ENCODE measurements at places on chromosomes 12 and 14. TPM values are rescaled to one million over a fixed set of nuclear protein-coding genes. Genes with fewer than 3 reads are reported as not detected.

GRCh38 chr12:58455136-58455535 lies 465.2 kb downstream of the LRIG3 start:
- no peak for DNase-seq

DNA sequence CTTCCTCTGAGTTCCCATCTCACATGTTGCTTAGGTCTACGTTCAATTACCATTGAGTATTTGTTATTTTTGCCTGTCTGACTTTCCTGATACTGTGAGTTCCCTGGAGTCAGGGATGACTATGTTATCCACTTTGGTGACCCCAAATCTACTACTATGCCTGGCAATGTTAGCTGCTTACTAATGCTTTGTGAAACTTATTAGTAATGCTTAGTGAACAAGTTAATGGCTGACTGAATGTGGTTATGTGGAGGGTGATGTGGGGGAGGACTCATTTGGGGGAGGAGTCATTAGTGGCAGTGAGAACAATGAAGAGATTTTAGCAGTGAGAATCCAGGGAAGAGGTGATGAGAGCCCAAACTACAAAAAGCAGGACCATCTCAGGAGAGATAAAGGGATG lies 121.6 kb downstream of the KTN1 start:
- DNase-seq = no peak

The AICDA gene
- total RNA-seq = not detected

The MANSC1 gene
- 16.2 TPM for total RNA-seq

- DNase-seq = no peak
These were observed 58.2 kb downstream of the KIF26A start for GRCh38 chr14:104196461-104197140.

The TOMM20L gene
- not detected for total RNA-seq

The ITGB7 gene
- 3.7 TPM for total RNA-seq

DNA sequence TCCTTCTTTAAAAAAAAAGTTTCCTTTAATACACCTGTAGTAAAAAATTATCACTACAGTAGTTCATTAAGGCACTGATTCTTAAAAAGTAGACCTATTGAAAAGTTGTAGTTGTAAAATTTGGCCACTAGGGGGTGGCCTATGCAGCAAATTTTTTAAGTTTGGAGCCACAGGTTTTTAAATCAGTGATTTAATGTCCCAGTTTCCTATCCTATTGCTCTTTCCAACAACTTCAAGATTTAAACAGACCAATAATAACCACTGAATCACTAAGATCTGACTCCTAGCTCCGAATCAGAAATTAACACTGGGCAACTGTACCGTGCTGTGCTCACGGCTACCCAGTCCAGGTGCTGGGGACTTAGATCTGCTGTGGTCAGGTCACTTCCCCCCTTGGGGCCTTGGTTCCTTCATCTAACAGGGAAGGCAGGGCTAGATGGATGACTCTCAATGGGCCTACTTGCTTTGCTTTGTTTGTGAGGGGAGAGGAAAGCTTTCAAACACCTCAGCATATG lies 279.3 kb downstream of the MED13L start:
- DNase-seq = no peak

The CCNK gene
- total RNA-seq = 27.5 TPM

DNA sequence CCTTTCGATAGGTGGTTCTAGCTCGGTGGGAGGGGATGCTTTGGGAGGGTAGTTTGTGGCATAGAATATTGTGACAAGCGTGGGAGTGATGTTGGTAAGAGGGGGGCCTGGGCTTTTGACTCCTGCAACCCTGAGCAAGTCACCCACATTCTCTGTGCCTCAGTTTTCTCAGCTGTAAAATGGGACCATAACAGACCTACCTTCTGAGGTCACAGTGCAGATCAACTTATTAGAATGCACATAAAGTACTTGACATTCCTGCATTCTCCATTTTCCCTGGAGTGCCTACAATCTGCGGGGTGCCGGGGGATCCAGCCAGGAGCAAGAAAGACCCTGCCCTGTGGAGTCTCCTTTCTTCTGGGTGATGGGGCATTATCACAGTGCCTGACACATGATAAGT lies 63.2 kb downstream of the SLC24A4 start:
- no peak for DNase-seq

The B4GALNT1 gene
- 7.6 TPM for total RNA-seq

GRCh38 chr12:50734409-50735263 lies 29.3 kb upstream of the ATF1 start:
- no peak for DNase-seq

GRCh38 chr14:89721956-89722355 lies 232.6 kb downstream of the EFCAB11 start:
- no peak for DNase-seq

GRCh38 chr12:132153501-132154340 lies 9.5 kb downstream of the NOC4L start:
- DNase-seq = no peak

GRCh38 chr12:75856235-75856634 lies 175.3 kb downstream of the PHLDA1 start:
- DNase-seq = no peak

- DNase-seq = no peak
These were observed 35.4 kb upstream of the SPPL3 start for GRCh38 chr12:120939523-120939922.

The SRRM4 gene
- under 0.01 TPM for total RNA-seq

The RNASE7 gene
- 18.2 TPM for total RNA-seq

DNA sequence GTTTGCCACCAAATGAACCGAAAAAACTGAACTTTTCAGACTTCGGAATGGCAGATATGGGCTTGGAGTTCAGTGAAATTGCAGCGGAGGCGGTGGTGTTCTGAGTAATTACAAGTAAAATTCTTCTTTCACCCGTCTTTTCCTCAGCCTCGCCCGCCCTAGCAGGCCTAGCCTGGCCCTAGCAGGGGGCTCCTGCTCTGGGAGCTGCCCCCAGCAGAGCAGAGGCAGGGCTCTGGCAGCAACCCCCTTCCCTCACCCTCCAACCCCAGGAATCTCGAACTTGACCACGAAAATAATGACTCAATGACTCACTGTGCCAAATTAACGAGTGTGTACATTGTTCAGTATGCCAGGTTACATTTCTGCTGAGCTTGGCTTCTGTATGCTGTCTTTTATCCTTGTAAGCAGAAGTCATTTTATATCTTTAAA lies 1.1 kb downstream of the PAPLN start:
- no peak for DNase-seq

The CNPY2 gene
- 65.6 TPM for total RNA-seq

DNA sequence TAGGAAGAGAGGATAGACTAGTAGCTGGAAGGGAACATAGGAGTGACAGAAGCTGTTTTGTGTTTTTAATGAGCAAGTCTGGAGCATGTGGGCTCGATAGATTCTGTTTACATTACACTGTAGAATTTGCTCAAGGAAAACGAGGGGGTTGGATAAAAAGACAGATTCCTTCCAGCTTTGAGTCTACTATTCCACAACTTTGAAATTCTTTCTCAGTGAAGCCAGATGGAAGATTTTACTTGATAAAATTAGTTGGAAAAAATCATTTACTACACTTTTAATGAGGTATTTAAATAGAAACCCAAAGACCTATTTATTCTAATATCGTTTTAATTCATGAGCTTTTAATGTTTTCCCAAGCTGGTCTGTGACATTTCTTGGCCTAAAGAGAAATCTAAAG lies 19.5 kb upstream of the EPS8 start:
- DNase-seq = no peak

The KRT78 gene
- total RNA-seq = 89.1 TPM

- DNase-seq = no peak
These were observed 7.3 kb downstream of the GNG2 start for GRCh38 chr14:51867741-51868140.

The CABP1 gene
- total RNA-seq = 0.49 TPM

The DNAAF2 gene
- total RNA-seq = 7.9 TPM

The PLCZ1 gene
- total RNA-seq = not detected

GRCh38 chr12:45427042-45427441 lies 211.1 kb downstream of the ANO6 start:
- DNase-seq = no peak

- DNase-seq = no peak
These were observed 257.7 kb downstream of the BTG1 start for GRCh38 chr12:91887957-91888356.

The CAPS2 gene
- total RNA-seq = 24.6 TPM

DNA sequence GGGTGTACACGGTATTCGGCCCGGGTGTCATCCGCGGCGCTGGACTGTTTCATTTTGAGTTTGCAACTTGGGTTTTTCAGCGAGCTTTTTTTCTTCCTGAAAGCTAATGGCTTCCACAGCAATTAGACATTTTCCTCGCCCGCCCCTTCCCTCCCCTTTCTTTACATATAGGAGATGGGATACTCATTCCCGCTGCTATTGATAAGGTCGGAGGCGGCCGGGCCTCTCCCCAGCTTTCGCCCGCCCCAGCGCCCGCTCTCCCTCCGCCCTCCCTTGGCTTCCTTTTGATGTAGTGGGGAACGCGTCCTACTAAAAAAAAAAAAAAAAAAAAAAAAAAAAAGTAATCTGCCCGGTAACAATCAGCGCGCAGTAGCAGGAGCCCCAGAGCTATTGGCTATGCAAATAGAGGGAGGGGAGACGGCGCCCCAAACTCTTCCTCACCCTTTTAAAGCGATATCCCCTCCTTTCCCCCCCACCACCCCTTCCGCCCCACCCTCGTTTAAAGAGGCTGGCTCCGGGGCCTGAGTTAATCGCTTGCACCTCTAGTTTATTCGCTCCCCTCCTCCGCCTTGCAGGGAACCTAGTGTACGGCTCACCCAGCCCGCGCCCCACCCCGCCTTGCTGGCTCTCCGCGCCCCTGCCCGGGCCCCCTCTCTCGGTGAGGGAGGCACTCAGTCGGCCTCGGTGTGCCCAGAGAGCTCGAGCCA lies 1.7 kb upstream of the CCND2 start:
- DNase-seq = no peak

- no peak for DNase-seq
These were observed 172.8 kb downstream of the KTN1 start for GRCh38 chr14:55752580-55753390.

The TBPL2 gene
- not detected for total RNA-seq

DNA sequence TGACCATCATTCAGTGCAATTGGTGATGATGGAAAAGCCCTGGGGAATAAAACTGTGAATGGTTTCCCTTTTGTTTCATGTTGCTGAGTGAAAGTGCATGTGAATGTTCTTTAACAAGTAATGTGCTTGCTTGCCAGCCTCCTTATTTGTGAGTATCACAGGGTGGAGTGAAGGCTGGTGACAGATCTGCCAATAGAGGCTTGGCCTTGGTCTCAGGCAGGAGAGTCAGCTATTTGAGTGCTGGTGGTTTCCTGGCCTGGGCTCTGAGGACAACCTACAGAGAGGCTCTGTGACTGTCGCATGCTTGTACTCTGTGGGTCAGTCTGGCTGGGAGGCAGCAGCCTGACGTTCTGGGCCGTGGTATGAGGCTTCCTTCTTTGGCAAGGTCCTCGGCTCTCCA lies 20.7 kb downstream of the KRT85 start:
- DNase-seq = no peak

The OR4E2 gene
- total RNA-seq = not detected

The NOVA1 gene
- total RNA-seq = 35.1 TPM

DNA sequence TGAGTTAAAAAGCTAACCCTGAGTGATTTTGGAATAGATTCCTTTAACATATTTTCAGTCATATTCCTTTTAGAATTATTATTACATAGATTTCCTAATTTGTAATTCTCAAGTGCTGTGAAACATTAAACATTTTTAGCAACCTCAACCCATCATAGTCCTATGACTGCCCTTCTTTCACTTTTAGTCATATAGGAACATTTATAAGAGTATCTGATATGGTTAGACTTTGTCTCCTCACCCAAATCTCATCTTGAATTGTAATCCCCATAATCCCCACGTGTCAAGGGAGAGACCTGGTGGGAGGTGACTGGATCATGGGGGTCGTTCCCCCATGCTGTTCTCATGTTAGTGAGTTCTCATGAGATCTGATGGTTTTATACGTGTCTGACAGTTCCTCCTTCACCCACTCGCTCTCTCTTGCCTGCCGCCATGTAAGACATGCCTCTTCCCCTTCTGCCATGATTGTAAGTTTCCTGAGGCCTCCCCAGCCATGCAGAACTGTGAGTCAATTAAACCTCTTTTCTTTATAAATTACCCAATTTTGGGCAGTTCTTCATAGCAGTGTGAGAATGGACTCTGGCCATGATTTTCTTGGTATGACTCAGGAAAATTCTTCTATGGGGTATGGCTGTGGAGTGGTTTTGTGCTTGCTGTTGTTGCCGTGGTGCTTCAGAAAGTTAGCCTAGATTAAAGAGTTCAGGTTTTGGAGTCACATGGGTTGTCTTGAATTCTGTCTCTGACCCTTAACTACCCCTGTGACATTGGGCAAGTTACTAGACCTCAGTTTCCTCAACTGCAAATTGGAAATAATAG lies 83.9 kb downstream of the FUT8 start:
- no peak for DNase-seq

DNA sequence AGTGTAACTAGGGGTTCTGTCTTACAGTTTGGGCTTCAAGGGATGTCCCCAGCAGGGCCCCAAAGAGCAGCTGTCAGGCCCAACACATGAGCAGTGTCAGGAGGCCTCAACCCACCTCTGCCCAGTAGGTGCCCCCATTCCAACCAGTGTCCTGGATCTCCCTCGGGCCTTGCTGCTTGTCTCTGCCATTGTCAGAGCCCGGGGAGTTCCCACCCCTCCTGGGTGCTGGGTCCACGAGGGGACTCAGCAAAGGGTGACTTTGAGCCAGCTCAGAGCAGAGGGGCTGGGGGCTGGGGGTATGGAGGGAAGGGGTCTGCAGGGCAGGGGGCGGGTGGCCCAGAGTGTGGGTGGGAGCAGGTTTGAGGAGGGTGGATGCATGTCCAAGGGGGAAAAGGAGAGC lies 18.0 kb upstream of the BEGAIN start:
- no peak for DNase-seq

GRCh38 chr12:113239288-113239771 lies 18.1 kb downstream of the TPCN1 start:
- no peak for DNase-seq

DNA sequence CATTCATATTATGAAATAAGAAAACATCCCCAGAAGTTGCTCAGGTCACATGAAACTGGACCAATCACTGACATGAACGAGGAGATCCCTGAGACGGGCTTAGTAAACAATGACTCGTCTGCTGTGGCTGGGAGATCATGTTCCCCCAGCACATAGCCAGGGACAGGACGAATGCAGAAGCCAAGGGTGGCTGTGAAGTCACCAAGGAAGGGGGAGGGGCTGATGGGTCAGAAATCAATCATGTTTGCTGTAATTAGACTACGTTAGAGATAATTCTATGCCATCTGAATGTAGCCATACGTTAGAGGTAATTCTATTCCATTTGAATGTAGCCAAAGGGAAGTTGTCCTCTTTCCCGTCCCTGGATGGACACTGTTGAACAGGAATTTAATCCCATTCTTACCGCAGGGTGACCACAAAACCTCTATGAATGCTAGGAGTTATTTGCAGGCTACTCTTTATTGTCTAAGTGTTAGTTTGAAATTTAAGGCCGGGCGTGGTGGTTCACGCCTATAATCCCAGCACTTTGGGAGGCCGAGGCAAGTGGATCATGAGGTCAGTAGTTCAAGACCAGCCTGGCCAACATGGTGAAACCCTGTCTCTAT lies 332.9 kb downstream of the TMEM132D start:
- no peak for DNase-seq

- DNase-seq = no peak
These were observed 66.2 kb upstream of the GPR68 start for GRCh38 chr14:91310606-91311283.

GRCh38 chr14:105536691-105537579 lies 10.6 kb downstream of the TMEM121 start:
- DNase-seq = no peak

Data from vagina (tissue), 2 donors.